Stimulated activated CD4-positive, alpha-beta T cell treated with anti-CD3 and anti-CD28 coated beads, Interleukin-1b, Interleukin-23, amount 100 ng/mL, for 24 hours (primary cell): ENCODE measurements at places on chromosomes 2 and 18.
A peak's percentile ranks its signal among the peaks of the same experiment; 100 is the strongest.

- DNase-seq = no peak
Observed at GRCh38 chr18:484749-485464, 15.6 kb downstream of the COLEC12 start.

GRCh38 chr2:214220251-214220650 is 190.6 kb upstream of the VWC2L start:
- no peak for DNase-seq

GRCh38 chr2:231688719-231689118 is 19.6 kb upstream of the PTMA start:
- DNase-seq = no peak

DNA sequence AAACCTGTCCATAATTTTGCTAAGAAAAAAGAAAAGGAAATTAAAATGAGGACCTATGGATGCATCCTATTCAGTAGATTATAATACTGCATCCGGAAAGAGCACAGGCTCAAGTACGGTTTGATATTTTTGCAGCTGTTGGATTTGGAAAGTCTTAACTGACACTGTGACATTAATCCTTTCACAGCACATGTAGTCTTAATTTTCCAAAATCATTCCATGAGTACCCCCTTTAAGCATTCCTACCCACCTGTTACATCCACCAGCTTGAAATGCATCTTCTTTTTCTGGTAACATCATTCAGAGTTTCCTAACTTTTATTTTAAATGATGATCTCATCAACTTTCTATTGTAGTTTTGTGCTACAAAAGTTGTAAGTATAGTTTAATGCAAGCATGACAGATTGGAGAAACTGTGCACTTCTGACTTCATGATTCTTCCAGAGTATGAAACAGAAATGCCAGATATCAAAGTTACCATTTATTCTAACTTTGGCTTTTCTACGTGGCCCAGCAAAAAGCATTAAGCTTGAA is 113.5 kb downstream of the ESCO1 start:
- no peak for DNase-seq

DNA sequence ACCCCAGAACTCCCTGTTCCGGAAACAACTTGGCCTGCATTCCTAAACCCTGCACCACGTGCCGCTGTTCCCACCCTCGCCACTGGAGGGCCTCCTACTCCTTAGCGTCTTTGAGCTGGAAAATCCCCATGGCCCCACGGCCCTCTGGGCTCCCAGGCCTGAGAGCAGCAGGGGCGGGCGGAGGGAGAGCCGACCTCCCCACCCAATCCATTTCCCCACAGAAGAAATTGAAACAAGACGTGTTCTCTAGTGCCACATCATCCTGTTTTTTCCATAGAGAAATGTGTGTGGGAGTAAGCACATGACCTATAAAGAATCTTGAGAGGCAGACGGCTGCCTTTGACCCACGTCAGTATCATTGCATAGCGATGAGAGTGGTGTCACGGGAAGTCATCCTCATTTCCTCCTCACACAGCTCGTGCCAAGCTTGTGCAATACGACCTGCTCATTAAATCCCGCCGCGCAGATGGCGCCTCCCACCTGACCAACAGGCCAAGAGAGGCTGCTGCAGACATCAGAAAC is 79.2 kb downstream of the LAMA1 start:
- DNase-seq = no peak

DNA sequence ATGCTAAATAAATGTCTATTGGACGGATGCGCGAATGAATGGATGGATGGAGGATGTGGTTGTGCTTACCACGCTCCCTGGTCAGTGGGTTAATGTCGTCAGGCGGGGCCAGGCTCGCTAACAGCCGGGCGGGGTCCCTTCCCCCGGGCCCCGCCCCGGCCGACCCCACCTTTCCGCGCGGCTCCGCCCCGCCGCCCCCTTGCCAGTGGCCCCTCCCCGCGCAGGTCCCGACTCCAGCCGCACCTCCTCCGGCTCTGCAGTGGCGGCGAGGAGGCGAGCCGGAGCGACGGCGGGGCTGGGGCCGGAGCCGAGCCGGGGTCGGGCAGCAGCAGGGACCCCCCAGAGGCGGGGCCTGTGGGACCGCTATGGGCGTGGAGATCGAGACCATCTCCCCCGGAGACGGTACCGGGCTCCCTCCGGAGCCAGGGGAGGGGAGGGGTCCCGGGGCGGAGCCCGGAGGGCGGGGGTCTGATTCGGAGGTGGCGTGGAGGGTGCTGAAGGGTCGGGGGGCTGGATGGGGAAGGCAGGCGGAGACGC is at the start of gene FKBP1B:
TSS of gene FKBP1B (plus strand) at position 257 of the 537 bp plus-strand sequence. CDS start at position 366, 109 bp downstream.
- peak; percentile 48 for DNase-seq

DNA sequence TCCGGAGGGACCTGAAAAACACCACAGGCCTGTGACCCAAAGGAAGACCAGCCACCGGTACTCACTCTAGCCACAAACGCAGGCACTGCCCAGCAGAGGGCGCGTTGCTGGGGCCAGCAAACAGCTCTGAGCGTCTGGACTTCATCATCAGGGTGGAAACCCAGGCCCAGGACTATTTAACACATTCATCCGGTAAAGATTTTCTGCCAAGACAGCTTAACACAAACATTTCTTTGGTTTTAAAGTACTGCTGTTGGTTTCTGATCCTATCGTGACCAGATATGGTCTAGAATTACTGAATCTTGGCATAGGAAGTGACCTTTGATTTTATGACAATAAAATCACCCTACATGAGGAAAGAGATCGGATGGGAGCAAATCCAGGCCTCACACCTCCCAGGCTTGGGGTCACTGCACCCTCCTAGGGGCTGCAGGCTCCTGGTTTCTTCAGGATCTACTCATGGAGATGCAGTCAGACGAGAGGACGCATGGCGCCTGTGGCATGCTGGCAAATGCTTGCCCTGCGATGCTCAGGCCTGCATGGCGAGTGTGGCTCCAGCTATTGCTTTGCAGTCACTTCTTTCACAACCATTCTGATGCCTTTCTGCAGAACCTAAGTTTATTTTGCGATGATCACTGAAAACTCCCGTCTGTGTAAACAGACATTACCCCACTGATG is 130.4 kb downstream of the COL4A4 start:
- no peak for DNase-seq

DNA sequence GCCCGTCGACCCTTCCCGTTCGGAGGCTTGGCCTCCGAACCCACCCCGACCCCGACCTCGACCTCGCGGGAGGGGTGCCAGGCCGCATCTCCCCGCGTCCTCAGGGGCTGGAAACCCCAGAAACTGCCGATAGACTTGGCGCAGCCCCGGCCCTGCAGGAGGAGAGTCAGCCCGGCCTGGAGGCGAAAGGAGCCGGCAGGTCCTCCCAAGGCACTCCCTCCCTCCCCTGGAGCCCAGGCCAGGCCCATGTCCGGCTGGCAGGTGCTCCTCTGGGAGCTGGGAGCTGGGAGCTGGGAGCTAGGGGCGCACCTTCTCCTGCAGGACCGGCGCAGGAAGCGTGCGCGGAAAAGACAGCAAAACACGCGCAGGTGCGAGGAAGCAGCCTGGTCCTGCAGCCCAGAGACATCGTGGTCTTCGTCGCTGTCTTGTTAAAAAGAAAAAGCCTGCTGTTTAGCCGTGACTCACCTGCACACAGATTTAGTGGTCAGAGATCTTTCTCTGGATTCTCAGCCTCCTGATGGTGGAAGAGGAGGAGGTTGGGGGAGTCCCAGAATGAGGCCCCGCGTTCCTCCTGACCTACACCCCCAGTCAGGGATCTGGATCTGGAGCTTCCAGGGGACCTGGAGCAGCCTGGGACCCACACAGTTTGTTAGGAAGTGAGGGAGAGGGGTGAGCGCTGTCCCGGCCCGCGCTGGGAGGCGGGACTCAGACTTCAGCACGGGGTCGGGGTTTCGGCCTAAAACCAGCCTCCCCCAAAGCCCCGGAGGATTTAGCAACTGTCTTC is 660 bp upstream of the MBP start:
- no peak for DNase-seq

DNA sequence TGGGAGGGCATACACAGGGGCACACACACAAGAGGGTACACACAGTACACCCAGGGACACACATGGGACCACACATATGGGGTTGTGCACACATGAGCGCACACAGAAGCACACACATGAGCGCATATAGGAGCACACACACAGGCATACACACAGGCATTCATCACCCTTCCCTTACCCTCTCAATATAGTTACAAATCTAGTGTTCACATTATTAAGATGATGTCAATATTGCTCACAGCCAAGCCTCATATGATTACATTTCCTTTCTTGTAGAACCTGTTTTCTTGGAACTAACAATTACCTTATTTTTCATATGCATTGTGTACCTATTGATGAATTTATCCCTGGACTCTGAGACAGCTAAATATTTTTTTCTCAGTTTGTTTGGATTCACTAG is 156.7 kb downstream of the FHOD3 start:
- no peak for DNase-seq

DNA sequence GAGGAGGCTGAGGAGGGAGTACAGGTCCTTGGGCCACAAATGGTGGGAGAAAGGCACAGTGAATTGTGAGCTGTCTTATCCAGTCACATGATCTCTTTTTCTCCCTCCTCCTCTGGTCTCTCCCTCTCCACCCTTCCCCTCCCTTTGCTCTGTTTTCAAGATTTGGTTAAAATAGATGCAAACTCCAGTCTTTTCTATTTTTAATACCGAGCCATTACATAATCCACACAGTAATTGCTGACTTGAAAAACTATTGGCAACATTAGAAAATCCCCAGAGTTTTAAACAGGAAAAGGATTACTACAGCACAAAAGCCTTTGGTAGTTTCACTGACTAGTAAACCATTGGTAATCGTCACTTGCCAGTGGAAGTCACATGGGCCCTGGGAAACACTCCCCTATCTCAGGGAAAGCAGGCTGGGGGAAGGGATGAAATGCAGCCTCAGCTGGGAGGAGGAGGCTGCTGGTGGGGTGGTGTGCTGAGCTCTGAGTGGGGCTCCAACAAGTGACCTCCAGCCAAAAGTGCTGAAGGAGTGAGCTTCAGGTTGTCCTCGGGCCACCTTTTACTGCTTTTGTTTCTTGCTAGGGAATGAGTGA is 57.4 kb upstream of the PCBP1 start:
- no peak for DNase-seq

DNA sequence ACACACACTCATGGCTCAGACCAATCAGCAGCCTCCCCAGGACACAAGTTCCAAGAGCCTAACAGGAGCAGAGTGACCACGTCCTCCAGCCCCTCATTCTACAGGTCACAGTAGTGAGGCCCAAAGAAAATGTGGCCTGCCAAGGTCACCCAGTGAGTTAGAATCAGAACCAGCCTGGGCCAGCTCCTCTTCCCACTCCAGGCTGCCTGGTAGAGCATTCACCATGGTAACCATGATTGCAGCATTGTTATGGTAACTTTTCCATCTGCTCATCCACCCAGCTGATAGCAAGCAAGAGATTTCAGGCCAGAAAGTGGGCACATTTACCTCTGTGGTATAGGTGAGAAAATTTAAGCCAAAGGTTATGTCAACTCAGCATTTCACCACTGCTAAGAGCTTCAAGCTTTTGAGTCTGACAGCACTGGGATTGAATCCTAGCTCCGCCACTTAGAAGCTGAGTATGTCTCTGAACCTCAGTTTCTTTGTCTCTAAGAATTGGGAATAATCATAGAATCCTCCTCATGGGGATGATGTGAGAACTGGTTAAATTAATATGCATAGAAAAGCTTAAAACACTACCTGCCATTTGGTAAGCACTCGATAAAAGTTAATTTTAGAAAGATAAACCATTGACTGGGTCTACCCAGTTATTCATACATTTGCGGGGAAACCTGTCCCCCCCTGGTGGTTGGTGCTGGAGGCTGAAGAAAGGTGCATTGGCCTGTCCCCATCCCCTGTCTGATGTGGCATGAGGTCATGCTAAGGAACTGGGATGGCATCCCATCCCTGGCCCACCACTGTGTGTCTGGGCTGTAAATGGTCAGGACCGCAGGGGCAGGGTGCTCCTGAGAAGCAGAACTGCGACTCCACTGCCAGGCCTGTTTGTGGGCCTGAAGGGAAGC is 181.5 kb downstream of the KLHL29 start:
- no peak for DNase-seq

GRCh38 chr18:28136071-28136470 is 40.9 kb downstream of the CDH2 start:
- DNase-seq = no peak

DNA sequence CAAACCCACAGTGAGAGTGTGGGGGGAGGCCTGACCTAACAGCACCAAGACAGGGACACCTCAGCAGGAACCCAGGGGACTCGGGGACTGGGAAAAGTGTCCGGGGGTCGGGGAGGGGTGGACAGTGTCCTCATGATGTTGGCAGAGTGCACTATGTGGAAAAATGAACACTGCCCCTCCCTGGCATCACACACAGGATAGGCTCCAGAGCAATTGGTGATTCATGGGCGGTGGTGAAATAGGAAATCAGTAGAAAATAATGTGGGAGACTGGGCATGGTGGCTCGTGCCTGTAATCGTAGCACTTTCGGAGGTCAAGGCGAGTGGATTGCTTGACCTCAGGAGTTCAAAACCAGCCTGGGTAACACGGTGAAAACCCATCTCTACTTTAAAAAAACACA is 3.6 kb upstream of the ANO7 start:
- no peak for DNase-seq

DNA sequence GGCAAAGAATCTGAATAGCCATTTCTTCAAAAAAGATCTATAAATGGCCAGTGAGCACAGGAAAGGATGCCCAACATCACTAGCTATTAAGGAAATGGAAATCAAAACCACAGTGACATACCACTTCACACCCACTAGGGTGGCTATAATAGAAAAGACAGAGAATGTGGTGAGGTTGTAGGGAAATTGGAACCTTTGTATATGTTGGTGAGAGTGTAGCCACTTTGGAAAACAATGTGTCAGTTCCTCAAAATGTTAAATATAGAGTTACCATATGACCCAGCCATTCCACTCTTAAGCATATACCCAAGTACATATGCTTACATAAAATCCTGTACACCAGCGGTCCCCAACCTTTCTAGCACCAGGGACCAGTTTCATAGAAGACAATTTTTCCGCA is 152.8 kb downstream of the SMAD2 start:
- no peak for DNase-seq

DNA sequence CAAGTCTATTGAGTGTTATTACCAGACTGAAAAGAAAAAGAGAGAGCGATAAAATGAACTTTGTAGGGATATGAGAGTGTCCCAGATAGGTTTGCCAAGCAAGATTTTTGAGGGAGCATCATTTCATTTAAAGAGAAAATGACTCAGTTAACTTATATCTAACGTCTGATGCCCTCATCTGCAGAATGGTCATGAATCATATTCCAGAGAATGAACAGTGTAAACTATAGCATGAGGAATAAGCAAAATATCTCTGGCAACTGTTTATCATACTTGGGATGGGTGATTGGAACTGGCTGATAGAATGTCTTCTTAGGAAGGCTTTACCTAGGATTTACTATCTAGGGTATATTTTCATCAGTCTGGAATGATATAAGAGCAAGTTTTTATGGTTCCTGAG is 289.4 kb downstream of the CMPK2 start:
- no peak for DNase-seq

- no peak for DNase-seq
Observed at GRCh38 chr18:36633961-36634412, 194.8 kb downstream of the TPGS2 start.

- DNase-seq = no peak
Observed at GRCh38 chr2:232146294-232146693, 184.8 kb downstream of the DIS3L2 start.

GRCh38 chr2:237132799-237133198 is 47.1 kb downstream of the COPS8 start:
- no peak for DNase-seq
